Panc1 (cell line): ENCODE measurements at places on chromosomes 5 and 9. TPM values are rescaled to one million over a fixed set of nuclear protein-coding genes. Genes with fewer than 3 reads are reported as not detected.

Gene TCF7
- 24.0 TPM for total RNA-seq

Gene GARIN3
- not detected for total RNA-seq

Gene ORM2
- 0.77 TPM for total RNA-seq

Gene HTR4
- total RNA-seq: not detected

Gene PCDHGA9
- 0.15 TPM for total RNA-seq

- no peak for DNase-seq
Measured at GRCh38 chr5:176397736-176398420, 9.3 kb downstream of the HIGD2A start.

- DNase-seq: no peak
Measured at GRCh38 chr5:132774406-132774805, 2.6 kb downstream of the SEPTIN8 start.

- no peak for DNase-seq
Measured at GRCh38 chr5:103019804-103020203, 100.1 kb downstream of the GIN1 start.
